Glutamatergic neuron (in vitro differentiated cells): ENCODE measurements at places on chromosomes 1 and 21. TPM values are rescaled to one million over a fixed set of nuclear protein-coding genes. Genes with fewer than 3 reads are reported as not detected.

NOS1AP gene
- 12.7 TPM for total RNA-seq

NUAK2 gene
- 8.0 TPM for total RNA-seq

MYBPHL gene
- 0.64 TPM for total RNA-seq

TPM3 gene
- total RNA-seq = 392 TPM

GABRD gene
- total RNA-seq = 2.5 TPM

GRCh38 chr1:147216124-147216523 is 9.0 kb downstream of the FMO5 start:
- H3K27ac ChIP-seq = no peak overlapping the region
- H3K4me3 ChIP-seq = no peak overlapping the region
- no peak for DNase-seq

- H3K36me3 ChIP-seq = no peaks in the 10 kb centered on the region
- H3K27me3 ChIP-seq = peaks cover 2% of the 10 kb centered on the region
- no peak overlapping the region for H3K27ac ChIP-seq
- H3K4me3 ChIP-seq = no peak overlapping the region
- DNase-seq = no peak
Observed at GRCh38 chr1:215220346-215220745, 137.8 kb downstream of the KCNK2 start.

DNA sequence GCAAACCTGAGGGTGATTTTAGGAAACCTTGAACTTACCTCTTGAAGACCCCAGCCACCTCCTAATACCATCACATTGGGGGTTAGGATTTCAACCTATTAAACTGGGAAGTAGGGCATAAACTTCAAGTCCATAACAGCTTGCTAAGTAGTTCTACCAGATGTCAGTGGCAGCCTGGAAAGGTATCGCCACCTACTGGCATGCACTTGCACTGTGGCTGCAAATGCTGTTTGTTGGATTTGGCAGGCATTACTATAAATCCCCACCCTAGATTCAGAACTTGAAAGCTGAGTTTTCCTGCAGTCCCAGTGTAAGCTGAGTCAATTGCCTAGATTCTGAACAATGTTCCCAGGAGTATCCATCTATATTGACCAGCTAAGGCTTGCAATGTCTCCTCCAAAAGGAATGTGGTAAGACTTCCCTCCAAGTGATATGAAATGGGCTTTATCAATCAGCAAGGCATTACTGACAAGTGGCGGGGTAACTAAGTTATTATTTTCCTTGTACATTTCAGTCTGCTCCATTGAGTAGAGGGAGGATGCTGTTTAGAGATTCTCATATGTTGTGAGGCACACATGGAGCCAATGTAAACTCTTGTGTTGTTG is 474.5 kb downstream of the PTPRC start:
- no peak overlapping the region for H3K4me3 ChIP-seq
- peak; percentile 60 for DNase-seq
- no peaks in the 10 kb centered on the region for H3K27me3 ChIP-seq
- H3K27ac ChIP-seq = no peak overlapping the region

GRCh38 chr21:16713331-16714117 is 799.3 kb upstream of the CXADR start:
- H3K4me3 ChIP-seq = no peak overlapping the region
- H3K36me3 ChIP-seq = no peaks in the 10 kb centered on the region
- H3K4me1 ChIP-seq = no peaks in the 10 kb centered on the region

GRCh38 chr1:176460544-176461336 is 2.2 kb upstream of the PAPPA2 start:
- no peak overlapping the region for H3K4me3 ChIP-seq
- DNase-seq = no peak
- no peaks in the 10 kb centered on the region for H3K4me1 ChIP-seq
- H3K36me3 ChIP-seq = no peaks in the 10 kb centered on the region
- H3K27ac ChIP-seq = no peak overlapping the region
- H3K27me3 ChIP-seq = peaks cover 1% of the 10 kb centered on the region

DNA sequence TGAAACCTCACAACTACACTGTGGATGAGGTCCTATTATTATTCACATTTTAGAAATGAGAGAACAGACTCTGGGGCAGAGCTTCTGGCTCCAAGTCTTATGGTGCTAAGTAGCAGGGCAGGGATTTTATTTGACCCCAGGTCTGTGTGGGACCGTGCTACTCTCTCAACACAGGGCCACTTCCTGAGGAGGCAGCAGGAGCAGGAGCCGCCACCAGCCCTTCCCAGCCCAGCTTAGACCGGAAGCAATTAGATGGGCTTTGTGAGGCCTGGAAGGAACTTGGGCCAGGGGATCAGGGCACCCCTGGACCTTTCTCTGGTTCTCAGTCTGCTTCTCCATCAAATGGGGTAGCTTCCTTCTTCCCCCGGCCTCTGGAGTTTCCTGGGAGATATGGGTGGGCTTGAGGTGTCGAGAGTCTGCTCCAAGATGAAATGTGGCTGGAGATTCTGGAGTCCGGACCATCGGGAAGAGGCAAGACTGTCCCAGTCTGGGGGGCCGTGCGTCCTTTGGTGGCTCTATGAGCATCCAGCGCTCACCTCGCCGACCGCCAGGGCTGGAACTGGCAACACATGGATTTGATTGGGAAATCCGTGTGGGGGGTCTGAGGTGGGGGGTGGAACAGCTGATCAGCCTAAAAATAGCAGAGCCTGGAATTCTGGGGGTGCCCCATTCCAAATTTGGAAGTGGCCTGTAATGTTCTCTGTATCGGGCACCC is 136.8 kb downstream of the FOXD2 start:
- peaks cover 5% of the 10 kb centered on the region for H3K27me3 ChIP-seq
- DNase-seq = peak; percentile 3
- no peak overlapping the region for H3K4me3 ChIP-seq
- H3K27ac ChIP-seq = no peak overlapping the region

DNA sequence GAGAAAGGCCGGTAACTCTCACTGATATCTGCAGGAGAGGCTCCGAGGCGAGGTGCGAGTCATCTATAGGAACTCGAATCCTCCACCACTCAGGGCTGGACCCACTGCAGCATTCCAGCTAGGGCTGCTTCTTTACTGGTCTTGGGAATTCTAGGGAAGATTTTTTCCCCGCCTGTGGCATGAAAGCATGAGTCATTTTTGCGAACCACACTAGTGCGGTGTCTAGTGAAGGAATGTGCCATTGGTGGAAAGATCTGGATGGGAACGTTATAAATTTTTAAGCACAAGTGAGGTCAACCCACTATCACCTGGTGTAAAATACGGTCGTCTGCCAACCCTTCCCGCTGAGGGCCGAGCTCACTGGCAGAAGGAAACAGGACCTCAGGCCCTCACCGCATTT is 49.7 kb downstream of the SYF2 start:
- no peak for DNase-seq
- H3K4me1 ChIP-seq = peaks cover 3% of the 10 kb centered on the region

- H3K4me1 ChIP-seq = peaks cover 2% of the 10 kb centered on the region
- H3K27me3 ChIP-seq = no peaks in the 10 kb centered on the region
- no peaks in the 10 kb centered on the region for H3K36me3 ChIP-seq
- DNase-seq = no peak
- H3K4me3 ChIP-seq = no peak overlapping the region
- no peak overlapping the region for H3K27ac ChIP-seq
Observed at GRCh38 chr1:24203404-24203803, 16.3 kb upstream of the IFNLR1 start.

- H3K4me3 ChIP-seq = no peak overlapping the region
- H3K27ac ChIP-seq = no peak overlapping the region
- peaks cover 3% of the 10 kb centered on the region for H3K27me3 ChIP-seq
- H3K36me3 ChIP-seq = no peaks in the 10 kb centered on the region
- peak; percentile 61 for DNase-seq
Observed at GRCh38 chr1:184497959-184498723, 111.3 kb downstream of the C1orf21 start.

GRCh38 chr1:89102021-89102420 is 23.9 kb downstream of the GBP2 start:
- no peaks in the 10 kb centered on the region for H3K4me1 ChIP-seq
- H3K36me3 ChIP-seq = no peaks in the 10 kb centered on the region
- H3K27me3 ChIP-seq = no peaks in the 10 kb centered on the region
- H3K4me3 ChIP-seq = no peak overlapping the region
- no peak overlapping the region for H3K27ac ChIP-seq
- DNase-seq = no peak

DNA sequence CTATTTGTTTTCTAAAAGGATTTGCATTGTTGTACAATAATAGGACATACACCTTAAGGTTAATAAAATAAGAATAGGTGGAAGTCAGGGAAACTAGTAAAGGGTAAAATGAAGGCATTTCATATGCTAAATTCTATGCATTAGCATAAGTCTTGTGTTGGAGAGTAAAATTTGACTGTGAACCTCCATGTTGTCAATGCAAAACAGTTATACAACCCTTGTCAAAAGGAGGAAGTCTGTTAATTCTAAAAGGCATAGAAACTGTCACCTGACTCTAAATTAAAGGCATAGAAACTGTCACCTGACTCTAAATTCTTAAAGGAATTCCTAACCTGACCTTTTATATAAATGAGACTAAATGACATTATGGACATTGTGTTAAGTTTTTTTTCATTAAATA is 291.8 kb downstream of the OLFM3 start:
- DNase-seq = no peak
- H3K4me3 ChIP-seq = no peak overlapping the region
- no peaks in the 10 kb centered on the region for H3K36me3 ChIP-seq
- no peaks in the 10 kb centered on the region for H3K27me3 ChIP-seq
- H3K27ac ChIP-seq = no peak overlapping the region
